Sigmoid colon (tissue), 7 donors: ENCODE measurements at places on chromosomes 12 and 14. TPM values are rescaled to one million over a fixed set of nuclear protein-coding genes. Genes with fewer than 3 reads are reported as not detected.

DNA sequence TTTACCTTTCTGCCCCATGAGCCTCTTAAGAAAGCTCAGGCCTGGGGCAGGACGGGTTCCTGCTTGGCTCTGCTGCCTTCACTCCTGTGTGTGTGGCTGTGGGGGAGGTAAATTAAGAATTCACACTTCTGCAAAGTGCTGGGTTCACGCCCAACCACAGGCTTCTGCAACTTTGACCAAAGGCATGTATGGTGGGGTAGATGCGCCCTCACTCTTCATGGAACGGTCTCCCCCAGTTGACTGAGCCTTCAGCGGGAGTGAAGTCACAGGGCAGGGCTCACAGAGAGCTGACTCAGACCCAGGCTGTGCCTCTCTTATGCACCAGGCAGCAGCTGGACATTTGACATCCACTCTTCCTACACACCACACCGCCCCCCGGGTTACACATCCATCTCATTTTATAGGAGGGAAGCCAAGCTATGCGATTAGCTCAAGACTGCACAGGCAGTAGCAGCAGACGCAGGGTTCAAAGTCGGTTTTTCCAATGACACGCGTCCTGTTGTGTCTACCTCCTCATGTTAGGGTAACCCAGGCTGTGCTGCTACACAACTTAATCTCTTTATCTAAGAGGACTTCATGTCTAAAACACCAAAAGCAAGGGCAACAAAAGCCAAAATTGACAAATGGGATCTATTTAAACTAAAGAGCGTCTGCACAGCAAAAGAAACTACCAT, 15.4 kb upstream of the BCL11B start:
- no peak for DNase-seq

DNA sequence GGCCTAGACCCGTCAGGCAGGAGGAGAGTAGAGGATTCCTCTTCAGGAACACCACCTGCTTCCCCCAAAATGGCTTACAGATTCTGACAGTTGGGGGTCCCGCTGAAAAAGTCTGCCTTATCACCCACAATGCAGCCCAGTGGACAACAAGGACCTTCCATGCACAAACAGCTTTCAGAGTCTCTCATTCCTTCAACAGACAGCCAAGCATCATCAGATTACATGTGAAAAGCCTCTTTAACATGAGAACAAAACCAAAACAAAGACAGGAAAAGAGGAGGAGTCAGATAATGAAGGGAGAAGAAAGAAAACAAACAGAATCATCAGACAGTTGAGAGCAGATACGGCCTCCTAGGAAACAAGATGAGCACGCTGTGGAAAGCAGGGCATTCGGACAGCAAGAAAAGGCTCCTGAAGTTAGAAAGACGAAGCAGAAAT, 18.3 kb downstream of the KCTD10 start:
- no peak for DNase-seq

DNA sequence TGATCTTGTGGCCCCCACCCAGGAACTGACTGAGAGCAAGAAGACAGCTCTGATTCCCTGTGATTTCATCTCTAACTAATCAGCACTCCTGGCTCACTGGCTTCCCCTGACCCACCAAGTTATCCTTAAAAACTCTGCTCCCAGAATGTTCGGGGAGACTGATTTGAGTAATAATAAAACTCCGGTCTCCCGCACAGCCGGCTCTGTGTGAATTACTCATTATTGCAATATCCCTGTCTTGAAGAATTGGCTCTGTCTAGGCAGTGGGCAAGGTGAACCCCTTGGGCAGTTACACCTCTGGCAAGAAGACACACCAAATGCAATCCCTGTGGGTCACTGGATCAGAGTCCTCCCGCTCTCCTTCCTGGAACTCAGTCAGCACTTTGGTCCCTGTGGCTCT, 21.3 kb downstream of the SLC7A7 start:
- DNase-seq, result no peak

GRCh38 chr14:104448321-104448720, 131.2 kb upstream of the C14orf180 start:
- no peak for DNase-seq

DNA sequence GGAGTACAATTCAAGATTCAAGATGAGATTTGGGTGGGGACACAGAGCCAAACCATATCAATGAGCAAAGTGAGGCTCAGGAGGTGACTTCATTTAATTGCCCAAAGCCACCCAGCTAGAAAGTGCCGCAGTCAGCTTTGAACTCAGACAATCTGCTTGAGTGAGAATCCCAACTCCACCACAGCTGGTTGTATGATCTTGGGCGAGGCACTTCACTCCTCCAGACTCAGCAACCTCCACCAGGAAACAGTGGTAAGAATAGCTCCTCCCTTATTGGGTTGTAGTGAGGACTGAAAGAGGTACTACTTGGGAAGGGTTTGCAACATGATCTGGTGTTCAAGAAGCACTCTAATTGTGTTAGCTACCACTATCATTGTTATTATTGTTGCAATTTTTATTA, 129.2 kb upstream of the RFLNA start:
- no peak for DNase-seq

GRCh38 chr14:96681829-96682228, 115.4 kb upstream of the VRK1 start:
- no peak for DNase-seq

DNA sequence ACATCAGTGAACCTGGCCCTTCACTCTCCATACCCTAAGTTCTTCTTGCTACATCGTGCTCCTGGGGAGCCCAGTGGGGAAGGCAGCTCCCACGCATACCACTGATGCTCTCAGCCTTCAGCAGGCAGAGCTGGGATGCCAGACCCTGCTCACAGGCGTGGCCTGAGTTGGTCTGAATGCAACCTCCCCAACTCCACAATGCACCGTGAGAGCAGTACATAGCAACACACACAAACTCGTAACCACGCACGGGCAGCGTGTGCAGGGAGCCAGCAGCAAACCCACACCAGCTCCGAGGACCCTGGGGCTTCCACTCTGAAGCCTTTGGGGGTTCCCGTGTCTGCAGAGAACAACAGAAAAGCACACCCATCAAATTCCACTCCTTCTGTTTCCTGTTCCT, 37.3 kb downstream of the ANO2 start:
- no peak for DNase-seq

GRCh38 chr14:64518229-64518628, 13.7 kb downstream of the ZBTB1 start:
- no peak for DNase-seq

- DNase-seq, result no peak
These were observed 1.3 kb upstream of the MAP3K9 start for GRCh38 chr14:70810621-70811020.

GRCh38 chr12:99386907-99387306, 260.6 kb upstream of the GARIN6 start:
- DNase-seq, result no peak

DNA sequence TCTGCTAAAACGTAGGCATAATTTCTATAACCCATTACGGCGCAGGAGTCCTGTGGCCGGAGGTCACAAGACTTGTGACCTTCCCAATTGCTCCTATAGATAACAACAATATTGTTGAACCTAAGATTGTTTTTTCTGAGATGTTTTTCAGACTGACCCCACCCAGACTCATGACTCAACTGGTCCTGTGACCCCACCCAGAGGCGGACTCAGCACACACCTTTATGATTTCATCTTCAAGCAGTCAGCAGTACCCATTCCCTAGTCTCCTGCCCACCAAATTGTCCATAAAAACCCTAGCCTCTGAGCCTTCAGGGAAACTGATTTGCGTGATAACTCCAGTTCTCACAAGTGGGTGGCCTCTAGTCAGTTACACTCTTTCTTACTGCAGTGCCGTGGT, 5.9 kb upstream of the PPP4R3A start:
- DNase-seq, result no peak

DNA sequence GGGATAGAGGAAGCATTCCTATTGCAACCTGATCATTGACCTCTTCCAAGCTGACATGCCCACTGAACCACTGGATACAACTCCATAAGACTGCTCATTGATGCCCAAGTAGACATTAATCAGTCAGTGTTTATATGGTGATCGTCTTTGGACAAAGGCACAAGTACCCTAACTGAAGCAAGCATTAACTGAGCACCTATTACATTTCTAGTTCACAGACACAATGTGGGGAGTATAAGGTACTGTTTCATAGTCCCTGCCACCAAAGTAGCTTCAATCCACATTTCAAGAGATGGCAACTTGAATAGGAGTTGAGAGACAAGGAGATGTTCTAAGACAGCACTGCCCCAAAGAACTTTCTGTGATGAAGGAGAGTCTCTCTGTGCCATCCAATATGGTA, 10.9 kb upstream of the COL2A1 start:
- DNase-seq, result no peak

ANO2 gene
- 0.46 TPM for polyA plus RNA-seq

DIP2B gene
- polyA plus RNA-seq, result 9.0 TPM

NID2 gene
- 4.8 TPM for polyA plus RNA-seq

BEGAIN gene
- polyA plus RNA-seq, result 0.60 TPM

VRTN gene
- polyA plus RNA-seq, result not detected

ZDHHC22 gene
- 0.67 TPM for polyA plus RNA-seq

FAM186B gene
- polyA plus RNA-seq, result not detected
